Activated T-helper 1 cell treated with anti-CD3 and anti-CD28 coated beads, Interleukin-2, amount 50 U/mL, for 16 hours (primary cell): ENCODE measurements at places on chromosomes 5 and 9.

GRCh38 chr5:139882961-139883539 is 87.4 kb downstream of the PSD2 start:
- DNase-seq: no peak

DNA sequence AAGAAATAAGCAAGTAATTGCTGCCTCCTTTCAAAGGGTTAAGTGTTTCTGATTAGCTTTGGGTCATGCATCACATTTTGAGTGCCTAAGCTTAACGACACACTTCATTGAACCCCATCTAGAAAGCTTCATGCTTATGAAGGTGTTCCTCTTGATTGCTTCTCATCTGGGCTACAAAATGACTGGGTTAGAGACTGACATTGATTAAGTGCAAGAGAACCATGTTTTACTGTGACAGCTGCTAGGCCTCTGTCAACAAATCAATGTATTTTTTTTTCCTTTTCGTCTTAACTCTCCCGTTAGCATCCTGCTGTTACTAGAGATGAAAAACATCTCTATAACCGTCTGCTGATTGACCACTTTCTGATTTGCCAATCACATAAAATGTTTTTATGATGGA is 725.0 kb downstream of the TLE1 start:
- no peak for DNase-seq

DNA sequence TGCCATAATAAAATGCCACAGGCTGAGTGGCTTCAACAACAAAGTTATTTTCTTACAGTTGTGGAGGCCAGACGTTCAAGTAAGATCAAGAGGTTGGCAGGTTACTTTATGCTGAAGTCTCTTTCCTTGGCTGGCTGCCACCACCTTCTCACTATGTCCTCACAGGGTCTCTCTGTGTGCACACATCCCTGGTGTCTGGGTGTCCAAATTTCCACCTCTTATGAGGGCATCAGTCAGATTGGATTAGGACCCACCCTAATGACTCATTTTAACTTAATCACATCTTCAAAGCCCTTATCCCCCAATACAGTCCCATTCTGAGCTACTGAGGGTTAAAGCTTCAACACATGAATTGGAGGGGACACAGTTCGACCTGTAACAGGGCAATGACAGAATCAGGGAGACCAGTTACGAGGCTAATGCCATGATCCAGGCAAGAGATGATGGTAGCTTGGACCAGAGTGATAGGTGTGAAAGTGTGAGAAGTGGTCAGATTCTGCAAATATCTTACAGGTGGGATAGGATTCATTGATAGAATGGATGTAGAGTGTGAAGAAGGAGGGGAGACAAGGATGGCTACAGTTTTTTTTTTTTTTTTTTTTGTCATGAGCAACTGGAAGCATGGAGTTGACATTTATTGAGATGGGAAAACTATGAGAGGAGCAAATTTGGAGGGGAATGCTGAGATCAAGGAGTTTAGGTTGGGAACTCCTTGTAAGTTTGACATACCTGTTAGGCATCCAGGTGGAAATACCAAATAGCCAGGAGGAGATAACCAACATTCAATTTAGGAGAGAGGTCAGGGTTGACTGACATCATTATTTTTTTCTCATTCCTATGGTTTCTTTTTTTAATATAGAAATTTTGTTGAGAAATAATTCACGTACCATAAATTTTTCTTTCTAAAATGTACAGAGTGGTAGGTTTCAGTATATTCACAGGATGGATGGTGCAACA is 39.6 kb upstream of the FGF1 start:
- DNase-seq: no peak

DNA sequence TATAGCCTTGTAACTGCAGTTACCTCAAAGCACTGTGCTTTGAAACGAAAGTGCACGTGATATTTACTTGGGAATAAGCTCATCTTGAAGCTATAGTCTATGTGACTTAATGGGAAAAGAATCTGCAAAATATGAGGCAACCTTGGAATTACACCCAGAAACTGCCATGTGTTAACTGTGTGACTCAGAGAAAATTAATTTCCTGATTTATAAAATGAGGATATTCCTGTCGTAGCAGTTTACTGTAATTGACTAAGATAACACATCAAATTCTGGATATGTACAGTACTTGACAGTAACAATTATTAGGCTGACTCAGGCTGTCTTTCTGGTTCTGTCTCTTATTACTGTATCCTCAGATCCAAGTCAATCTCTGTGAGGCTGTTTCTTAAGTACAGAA is 1079.9 kb upstream of the ACO1 start:
- no peak for DNase-seq

DNA sequence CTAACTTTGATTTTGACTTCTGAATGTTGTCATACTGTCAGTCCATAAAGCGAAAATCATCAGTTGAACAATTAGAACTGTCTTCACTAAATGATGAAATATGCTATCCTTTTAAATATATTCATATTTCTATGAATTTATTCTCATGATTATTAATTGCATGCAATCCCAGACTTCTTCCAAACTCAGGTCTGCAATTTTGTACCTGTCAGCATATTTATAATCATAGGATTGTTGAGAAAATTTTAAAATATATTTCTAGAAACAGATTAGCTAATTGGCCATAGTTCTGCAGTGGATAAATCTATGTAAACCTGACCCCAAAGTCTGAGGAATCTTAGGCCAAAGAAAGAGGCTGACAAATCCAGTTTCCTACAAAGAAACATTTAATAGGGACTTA is 347.5 kb downstream of the SLCO4C1 start:
- no peak for DNase-seq

- DNase-seq: no peak
Measured at GRCh38 chr9:16461137-16461840, 409.2 kb downstream of the BNC2 start.

DNA sequence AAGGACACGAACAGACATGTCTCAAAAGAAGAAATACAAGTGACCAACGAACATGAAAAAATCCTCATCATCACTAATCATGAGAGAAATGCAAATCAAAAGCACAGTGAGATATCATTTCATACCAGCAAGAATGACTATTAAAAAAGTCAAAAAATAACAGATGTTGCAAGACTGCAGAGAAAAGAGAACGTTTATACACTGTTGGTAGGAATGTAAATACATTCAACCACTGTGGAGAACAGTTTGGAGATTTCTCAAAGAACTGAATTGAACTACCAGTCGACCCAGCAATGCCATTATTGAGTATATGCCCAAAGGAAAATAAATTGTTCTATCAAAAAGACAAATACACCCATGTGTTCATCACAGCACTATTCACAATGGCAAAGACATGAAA is 45.7 kb downstream of the FXN start:
- DNase-seq: no peak

DNA sequence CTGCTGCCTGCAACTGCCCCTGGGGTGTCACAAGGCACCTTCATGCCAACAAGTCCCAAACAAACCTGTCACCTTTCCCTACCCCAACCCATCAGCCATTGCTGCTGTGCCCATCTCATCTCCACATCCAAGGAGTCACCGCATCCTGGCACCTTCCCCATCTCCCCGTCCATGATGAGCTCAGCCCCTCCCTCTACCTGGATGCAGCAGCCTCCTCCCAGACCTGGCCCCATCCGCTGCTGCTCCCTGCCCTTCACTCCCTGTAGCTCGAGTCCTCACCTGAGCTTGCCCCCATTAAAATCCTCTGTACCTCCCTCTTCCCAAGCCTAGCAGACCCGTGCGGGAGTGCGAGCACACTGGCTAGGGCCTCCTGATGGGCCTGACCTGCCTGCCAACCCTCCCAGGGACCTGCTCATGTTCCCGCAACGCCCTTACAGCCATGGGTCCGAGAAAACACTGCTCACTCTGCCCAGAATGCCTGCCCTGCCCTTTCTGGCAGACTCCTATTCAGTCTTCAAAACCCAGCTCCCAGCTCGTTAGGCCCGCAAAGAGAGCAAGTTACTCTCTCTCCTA is 110.6 kb downstream of the ADAMTS2 start:
- no peak for DNase-seq

- DNase-seq: no peak
Measured at GRCh38 chr9:92055624-92056023, 59.6 kb downstream of the SPTLC1 start.

GRCh38 chr5:9338796-9339195 is 207.1 kb downstream of the SEMA5A start:
- DNase-seq: no peak

- DNase-seq: no peak
Measured at GRCh38 chr5:154042766-154043165, 4.0 kb downstream of the MFAP3 start.

GRCh38 chr9:77983320-77983662 is 48.3 kb downstream of the GNAQ start:
- DNase-seq: no peak

- no peak for DNase-seq
Measured at GRCh38 chr5:13188371-13188770, 756.1 kb downstream of the DNAH5 start.

GRCh38 chr5:172834415-172835289 is 601 bp downstream of the ERGIC1 start:
- no peak for DNase-seq

- no peak for DNase-seq
Measured at GRCh38 chr5:40754381-40755092, 1.2 kb downstream of the TTC33 start.

DNA sequence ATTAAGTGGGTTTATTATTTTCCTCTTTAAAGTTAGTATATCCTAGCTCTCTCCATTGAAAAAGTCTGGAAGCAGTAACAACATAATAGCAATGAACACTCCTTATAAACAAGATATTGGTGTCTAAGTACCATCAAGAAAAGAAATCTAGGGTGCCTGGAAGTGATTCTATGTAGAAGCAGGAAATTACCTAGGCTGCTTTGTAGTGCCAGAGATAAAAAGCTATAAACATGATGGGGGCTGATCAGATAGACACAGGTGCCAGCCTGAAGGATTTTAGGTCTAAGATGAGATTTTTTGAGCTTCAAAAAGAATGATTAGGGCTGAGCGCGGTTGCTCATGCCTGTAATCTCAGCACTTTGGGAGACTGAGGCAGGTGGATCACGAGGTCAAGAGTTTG is 1179.3 kb upstream of the CDH9 start:
- no peak for DNase-seq

- DNase-seq: no peak
Measured at GRCh38 chr5:90866915-90867731, 308.5 kb downstream of the ADGRV1 start.

DNA sequence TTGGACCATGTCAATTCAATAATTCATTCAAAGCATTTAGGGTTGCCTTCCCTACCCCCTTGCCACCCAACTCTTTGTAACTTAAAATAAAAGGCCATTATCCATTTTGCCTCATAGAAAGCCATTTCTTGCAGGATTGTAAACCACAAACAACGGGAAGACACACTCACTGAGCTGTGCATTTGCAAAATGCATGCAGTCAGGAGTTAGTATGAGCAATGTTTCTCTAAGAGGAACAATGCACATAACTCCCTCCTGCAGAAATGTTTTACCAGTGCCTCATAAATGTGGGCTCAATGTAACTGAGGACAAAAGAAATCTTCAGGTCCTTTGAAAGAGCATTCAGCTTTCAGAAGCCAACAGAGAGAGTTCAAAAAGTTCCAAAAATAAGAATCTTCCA is 98.5 kb upstream of the ABCA1 start:
- DNase-seq: no peak

GRCh38 chr5:3118340-3118739 is 366.9 kb upstream of the IRX2 start:
- DNase-seq: no peak

DNA sequence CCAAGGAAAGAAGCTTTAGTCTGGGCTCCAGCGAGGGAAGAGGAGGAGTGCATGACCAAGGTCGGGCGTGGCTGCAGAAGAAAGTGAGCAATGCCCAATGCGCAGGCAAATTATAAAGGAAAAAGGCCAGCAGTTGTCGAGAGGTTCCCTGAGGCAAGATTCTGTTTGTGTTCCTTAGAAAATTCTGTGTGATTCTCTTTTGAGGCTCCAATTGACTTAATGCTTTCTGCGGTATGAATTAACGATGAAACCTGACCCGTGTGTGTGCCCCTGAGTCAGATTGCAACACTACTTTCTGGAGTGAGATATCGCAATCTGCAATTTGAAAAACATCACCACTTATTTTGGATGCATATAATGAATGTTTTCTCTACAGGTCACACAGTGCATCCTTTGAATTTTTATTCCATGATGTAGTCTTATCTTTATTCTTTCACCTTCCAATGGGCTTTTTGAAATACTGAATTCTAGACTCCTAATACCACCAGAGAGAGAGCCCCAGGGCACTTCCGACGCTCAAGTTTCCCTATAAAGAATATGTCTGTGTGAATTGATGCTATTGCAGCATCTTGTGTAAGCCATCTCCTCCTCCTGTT is 117.9 kb upstream of the IL6ST start:
- DNase-seq: no peak

GRCh38 chr5:50800410-50800809 is 134.0 kb downstream of the PARP8 start:
- no peak for DNase-seq

GRCh38 chr5:130795037-130795436 is 370.0 kb downstream of the HINT1 start:
- no peak for DNase-seq

DNA sequence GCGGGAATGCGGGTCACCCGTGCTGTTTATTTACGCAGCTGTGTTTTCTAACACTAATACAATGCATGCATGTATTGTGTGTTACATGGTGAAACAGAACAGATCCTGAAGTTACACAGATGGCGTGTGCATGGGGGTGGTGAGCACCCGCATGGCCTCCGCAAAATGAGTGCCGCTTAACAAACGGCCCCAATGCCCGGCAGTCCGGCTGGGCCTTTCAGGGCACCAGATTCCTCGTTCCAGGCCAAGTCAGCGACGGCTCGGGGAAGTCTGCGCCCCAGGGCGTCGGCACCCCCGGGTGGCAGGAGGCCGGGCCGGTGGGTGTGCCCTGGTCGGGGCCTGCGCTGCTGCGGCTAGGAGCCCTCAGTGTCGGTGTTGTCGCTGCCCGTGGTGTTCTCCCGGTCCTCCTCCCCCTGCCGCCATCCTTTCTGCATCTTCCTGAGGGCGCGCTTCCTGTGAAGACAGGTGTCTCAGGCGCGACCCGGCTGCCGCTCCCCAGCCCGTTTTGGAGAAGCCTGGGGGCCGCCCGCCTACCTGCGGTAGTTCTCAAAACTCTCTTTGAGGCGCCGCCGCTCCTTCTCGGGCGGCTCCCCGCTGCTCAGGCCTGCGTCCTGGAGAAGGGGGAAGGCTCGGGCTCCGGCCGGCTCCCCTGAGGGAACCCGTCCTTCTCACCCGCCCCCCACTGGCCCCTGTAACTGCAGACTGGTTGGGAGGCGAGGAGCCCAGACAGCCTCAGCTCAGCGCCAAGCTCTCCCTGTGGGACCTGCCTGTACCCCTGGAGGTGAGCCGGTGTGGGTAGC is 605 bp upstream of the DNLZ start:
- DNase-seq: no peak

GRCh38 chr9:121827251-121827967 is 176.0 kb downstream of the DAB2IP start:
- no peak for DNase-seq

GRCh38 chr5:124742983-124743601 is 3.3 kb downstream of the ZNF608 start:
- DNase-seq: no peak
